Activated CD4-positive, alpha-beta memory T cell treated with anti-CD3 and anti-CD28 coated beads, Interleukin-2, amount 10 ng/mL, durations not matched to agents 7 days and 5 days (primary cell): ENCODE measurements at places on chromosomes 1 and 21.

GRCh38 chr1:246787781-246788513, 63.7 kb downstream of the SCCPDH start:
- no peak for DNase-seq

DNA sequence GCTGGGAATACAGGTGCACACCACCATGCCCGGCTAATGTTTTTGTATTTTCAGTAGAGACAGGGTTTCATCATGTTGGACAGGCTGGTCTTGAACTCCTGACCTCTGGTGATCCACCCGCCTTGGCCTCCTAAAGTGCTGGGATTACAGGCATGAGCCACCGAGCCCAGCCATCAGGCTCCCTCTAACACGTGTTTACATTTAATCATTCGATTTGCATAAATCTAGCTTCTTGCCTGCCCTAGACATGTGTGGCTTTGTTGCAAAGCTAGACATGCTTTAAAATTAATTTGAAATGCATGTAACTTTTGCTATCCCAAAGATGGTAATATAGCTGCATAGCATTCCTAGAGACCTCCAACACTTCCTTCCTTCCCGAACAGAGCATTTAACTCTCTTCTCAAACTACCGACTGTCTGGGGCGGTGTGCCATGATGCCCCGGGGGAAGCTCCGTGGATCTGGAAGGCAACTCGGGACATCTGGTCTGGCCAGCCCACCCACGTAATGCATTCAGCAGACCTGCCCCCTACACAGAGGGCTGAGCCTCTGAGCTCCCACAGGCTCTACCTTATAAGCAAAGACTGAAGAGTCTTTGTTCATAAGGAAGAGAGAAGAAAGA, 34.6 kb upstream of the NID1 start:
- no peak for DNase-seq

GRCh38 chr21:41809891-41810596, 43.2 kb upstream of the RIPK4 start:
- no peak for DNase-seq

DNA sequence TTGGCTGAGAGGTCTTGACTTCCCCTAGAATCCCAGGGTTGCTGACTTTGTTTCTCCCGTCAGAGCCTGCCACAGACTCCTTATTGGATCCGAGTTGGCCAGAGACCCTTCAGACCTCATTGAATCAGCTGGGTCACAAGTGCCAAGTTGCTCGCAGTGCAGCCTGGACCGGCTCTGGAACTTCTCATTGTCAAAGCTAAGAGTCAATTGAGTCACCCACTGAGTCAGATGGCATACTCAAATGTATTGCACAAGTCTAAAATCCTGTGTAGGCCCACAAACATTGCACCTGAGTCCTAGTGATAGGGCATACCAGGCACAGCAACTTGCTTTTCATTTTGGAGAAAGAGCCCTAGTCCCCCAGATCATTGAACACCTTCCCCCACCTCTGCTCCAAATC, 20.4 kb upstream of the SCAF4 start:
- no peak for DNase-seq

DNA sequence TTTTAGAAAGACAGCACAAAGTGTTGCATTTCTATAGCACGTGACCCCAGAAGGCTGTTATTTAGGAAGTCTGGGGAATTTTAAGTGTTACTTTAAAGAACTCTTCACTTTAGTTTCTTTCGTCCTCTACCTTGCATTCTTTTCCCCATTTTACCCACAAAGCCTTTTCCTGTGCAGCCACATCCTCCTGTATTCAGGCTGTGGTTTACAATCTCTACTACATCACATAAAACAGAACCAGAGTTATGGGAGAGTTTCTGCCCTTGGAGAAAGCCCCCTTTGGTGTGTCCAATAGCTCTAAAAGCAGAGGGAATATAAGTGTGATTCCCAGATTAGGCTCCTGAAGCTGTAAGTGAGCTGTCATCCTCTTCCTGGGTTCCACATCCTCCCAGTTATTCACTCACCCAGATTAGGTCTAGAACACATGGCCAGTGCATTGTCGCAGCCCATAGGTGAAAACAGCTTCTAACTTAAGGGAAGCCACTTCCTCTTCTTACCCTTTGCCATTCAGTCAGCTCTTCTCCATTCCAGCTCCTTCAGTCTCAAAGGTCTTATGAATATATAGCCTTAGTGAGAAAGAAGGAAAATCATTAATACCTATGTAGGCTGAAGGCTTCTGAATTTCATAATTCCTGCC, 171.1 kb downstream of the PIGK start:
- DNase-seq: no peak

- DNase-seq: no peak
Observed at GRCh38 chr1:15937706-15938168, 38.2 kb downstream of the ZBTB17 start.
